WTC11 (cell line): ENCODE measurements at places on chromosomes 11 and 22. TPM values are rescaled to one million over a fixed set of nuclear protein-coding genes. Genes with fewer than 3 reads are reported as not detected.
A peak's percentile ranks its signal among the peaks of the same experiment; 100 is the strongest.

DNA sequence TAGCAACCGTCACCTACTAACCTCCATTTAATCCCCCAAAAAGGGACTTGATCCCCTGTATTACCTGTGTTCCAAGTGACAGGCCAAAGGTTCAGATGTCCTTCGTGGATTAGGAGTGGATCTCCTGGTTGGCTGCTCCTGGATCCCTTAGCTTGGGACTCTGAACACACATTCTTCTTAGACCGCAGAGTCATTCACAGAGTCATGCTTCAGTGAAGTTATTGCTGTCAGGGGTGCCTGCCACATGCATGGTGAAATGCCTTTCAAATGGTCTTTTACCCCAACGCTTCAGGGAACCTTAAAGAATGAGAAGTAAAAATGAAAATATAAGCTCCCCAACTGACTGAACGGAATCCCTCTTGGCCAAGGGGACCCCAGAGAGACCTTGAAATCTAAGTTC lies 49.1 kb downstream of the ADAMTS8 start:
- no peak for DNase-seq
- H3K4me1 ChIP-seq: peaks cover 86% of the 10 kb centered on the region
- 0 out of 2 replicates have a peak overlapping the region, but pooled peaks have one; percentile 27 for H3K27ac ChIP-seq

DNA sequence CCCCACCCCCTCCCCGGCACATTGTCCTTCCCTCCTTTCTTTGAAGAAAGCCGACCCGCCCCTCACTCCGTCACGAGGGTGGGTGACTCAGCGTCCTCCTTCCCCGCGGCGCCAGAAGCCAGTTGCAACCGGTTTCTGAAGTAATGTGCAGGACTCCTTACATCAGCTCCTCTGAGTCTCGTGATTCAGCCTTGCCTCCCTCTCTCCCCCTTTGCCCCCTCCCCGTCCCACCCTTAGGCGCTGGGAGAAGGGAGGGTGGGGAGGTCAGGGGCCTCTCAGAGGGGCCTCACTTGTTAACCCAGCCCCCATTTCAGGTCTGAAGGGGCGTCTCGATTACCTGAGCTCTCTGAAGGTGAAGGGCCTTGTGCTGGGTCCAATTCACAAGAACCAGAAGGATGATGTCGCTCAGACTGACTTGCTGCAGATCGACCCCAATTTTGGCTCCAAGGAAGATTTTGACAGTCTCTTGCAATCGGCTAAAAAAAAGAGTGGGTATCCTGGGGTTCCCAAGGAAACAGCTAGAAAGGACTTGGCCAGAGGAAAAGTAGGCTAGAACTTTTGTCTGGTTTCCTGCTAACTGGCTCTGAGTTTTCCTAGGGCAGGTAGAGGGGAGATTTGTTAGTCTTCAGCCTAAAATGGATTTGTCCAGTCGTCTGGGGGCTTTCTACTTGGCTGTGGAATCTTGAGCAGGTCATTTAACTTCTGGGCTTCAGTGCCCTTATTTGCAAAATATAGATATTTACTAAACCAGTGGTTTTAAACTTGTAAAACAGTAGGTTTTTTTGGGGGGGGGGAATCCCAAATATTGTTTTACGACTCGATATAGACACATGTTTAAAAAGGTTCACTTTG lies 1.1 kb downstream of the SLC3A2 start:
- H3K4me1 ChIP-seq: peaks cover 49% of the 10 kb centered on the region
- H3K27ac ChIP-seq: peak overlapping the region; percentile 100
- H3K4me3 ChIP-seq: peak overlapping the region; percentile 99

DNA sequence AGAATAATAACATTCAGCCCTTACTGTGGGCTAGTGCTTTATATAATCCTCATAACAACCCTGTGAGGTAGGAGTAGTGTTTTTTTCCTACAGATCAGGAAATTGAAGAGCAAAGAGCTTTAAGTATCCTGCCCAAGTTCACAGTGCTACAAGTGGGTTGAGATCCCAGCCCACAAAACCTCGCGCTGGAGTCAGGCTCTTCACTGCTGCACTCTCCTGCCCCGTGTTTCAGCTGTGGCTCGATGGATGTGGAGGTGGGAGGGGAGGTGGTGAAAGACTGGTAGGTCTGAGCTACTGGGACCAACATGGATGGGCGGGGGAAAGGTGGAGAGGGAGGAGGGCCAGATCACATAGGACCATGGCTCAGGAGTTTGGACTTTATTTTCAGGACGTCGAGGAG lies 6.1 kb downstream of the ZNF408 start:
- H3K27ac ChIP-seq: 0 out of 2 replicates have a peak overlapping the region, but pooled peaks have one; percentile 29
- H3K4me3 ChIP-seq: no peak overlapping the region
- no peaks in the 10 kb centered on the region for H3K27me3 ChIP-seq
- H3K4me1 ChIP-seq: no peaks in the 10 kb centered on the region

DNA sequence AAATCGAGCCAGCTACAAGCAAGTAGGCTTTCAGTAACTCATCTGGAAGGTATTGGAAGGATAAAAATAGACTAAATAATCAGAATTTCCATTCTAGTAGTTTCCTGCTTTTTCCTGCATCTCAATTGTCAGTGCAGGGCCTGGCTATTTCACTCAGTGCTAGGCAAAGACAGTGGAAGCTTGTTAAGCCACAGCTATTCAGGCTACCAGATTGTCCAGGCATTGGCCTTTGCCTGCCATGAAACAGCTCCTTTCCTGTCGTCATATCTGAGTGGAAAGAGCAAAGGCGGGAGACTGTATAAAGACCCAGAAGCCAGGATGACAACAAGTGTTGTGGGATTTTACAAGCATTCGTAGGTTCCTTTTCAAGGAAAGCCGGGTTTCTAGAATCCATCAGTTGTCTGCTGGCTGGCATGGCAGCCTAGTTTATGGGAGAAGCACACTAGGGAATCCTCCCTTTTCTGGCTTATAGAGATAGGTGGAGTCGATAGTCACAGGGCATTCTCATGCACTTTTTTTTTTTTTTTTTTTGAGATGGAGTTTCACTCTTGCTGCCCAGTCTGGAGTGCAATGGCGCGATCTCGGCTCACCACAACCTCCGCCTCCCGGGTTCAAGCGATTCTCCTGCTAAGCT lies 2.0 kb upstream of the TNRC6B start:
- peaks cover 9% of the 10 kb centered on the region; the same call in 1 of the 2 replicates for H3K36me3 ChIP-seq
- H3K27me3 ChIP-seq: no peaks in the 10 kb centered on the region
- no peak for DNase-seq
- H3K4me3 ChIP-seq: peak overlapping the region; percentile 93; the same call in 1 of the 2 replicates
- peaks cover 36% of the 10 kb centered on the region for H3K4me1 ChIP-seq
- H3K27ac ChIP-seq: peak overlapping the region; percentile 96

HMGXB4 gene
- 34.6 to 42.1 TPM (median 36.8 TPM) in 3 replicates for total RNA-seq

VSTM5 gene
- total RNA-seq: 0.27 to 0.35 TPM (median 0.32 TPM) in 3 replicates

CALCA gene
- 0.41 to 0.62 TPM (median 0.42 TPM) in 3 replicates for total RNA-seq

UQCR10 gene
- total RNA-seq: 119 to 140 TPM (median 131 TPM) in 3 replicates
